Esophagus squamous epithelium (tissue), 5 donors: ENCODE measurements at places on chromosomes 11 and 22. TPM values are rescaled to one million over a fixed set of nuclear protein-coding genes. Genes with fewer than 3 reads are reported as not detected.

NXPE4 gene
- total RNA-seq, result not detected

DNA sequence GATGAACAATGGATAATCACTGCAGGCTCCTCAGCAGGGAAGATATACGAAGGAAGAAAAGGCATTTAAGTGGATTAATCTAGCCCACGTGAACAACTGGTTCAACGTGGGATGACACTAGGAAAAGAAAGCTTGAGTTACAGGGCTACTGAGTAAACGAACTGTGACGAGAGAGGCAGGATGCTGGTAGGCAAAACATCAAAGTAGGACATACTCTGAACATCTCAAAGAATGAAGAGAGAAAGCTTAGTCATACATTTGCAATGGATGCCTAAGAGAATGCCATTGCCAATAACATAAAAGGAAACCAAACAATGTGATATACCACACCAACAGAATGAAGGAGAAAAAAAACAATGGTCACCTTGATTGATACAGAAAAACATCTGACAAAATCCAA lies 12.9 kb downstream of the USP28 start:
- no peak for DNase-seq

BATF2 gene
- not detected for total RNA-seq

PHF21B gene
- 0.04 TPM for total RNA-seq

DNA sequence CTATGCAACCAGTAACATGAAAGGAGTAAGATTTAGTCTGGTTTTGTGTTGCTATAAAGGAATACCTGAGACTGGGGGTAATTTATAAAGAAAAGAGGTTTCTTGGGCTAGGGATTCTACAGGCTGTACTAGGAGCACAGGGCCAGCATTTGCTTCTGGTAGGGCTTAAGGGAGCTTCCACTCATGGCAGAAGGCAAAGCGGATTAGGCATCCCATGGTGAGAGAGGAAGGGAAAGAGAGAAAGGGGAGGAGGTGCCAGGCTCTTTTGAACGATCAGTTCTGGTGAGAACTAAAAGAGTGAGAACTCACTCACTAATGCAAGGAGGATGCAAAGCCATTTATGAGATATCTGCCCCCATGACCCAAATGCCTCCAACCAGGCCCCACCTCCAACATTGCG lies 283.2 kb downstream of the OPCML start:
- no peak for DNase-seq

GRCh38 chr11:108871152-108871551 lies 206.3 kb downstream of the DDX10 start:
- no peak for DNase-seq

DNA sequence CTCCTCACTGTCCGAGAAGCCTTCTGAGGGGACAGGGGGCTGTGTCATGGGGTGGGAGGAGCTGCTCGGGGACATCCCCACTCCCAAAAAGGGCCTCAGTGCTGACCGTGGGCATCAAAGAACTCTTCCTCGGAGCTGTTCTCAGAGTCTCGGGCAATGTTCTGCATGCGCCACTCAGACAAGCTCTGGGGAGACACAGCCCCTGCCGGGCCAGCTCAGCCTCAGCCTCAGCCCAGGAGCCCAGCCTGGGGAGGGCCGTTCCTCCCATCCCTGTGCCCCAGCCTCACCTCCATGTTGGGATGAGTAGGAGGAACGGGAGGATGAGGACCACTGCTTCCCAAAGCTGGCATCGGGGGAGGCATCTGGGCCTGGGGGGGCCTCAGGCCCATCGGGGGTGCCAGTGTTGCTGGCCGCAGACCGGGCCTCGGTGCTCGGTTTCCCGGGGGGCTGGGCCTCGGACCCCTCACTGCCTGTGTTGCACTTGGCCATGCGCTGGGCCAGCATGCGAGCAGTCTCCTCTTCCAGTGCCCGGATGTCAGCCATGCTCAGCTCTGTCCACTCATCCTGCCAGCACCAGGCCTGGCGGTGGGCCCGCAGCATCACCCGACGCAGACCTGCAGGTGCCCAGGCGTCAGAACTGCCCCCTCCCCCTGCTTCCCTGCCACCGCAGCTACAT lies 5.2 kb downstream of the PITPNM1 start:
- DNase-seq, result no peak

- no peak for DNase-seq
Observed at GRCh38 chr22:49630448-49630946, 197.2 kb downstream of the BRD1 start.

DNA sequence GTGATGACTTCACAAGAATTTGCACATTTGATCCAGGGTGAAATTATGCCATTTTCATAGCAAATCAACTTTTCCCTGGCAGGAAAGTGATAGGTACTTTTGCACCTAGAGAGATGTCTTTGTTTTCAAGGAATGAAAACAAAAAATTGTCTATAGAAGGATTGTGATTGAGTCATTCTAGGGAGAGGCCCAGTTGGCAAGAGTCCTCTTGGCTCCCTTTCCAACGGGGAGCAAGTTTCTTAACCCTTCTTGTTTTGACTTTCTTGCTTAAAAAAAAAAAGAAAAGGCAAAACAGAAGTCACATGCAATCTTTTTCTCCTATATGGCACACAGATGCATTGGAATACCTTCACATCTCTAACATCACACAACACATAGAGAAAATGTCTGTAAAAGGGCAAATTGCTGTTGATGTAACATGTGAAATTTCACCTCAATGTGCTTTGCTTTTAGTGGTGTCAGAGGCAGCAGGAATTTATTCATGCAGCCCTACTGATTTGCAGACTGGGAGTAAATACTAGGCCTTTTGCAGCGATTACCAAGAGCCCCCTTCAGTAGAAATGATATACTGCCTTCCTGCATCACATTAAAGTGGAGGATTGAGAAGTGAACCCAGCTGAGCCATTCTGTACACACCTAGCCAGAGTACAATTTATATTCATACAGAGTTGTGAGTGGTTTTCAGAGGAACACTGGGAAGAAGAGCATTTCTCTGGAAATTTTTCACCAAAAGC lies 290.7 kb upstream of the MPPED2 start:
- DNase-seq, result no peak

DNA sequence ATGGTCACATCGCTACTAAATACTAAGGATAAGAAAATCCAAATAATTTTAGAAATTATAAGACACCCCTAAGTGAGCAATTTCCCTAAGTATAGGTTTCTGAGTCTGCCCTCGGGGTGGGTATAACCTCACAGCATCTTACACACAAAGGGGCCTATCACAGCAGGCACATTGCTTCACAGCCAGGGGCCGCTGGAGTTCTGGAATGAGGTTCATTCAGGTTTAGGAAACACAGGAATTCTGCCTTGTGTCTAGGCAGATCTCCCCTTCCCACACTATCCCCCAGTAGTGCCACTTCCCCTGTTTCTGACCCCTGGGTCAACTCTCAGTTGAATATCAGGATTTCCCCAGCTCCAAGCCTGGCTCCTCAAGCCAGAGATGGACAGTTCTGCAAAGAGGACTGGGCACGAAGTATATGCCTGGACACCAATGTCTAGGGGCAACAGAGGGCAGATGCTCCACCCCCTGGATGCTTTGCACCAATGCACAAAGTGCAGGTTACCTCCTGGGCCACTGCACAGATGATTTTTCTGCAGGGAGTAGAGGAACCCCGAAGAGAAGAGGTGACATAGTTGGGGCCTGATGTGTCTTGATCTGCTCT lies 11.4 kb downstream of the TUBA8 start:
- DNase-seq, result no peak

ABCG4 gene
- total RNA-seq, result 0.94 TPM

FGF4 gene
- not detected for total RNA-seq

CRKL gene
- 38.2 TPM for total RNA-seq

DNA sequence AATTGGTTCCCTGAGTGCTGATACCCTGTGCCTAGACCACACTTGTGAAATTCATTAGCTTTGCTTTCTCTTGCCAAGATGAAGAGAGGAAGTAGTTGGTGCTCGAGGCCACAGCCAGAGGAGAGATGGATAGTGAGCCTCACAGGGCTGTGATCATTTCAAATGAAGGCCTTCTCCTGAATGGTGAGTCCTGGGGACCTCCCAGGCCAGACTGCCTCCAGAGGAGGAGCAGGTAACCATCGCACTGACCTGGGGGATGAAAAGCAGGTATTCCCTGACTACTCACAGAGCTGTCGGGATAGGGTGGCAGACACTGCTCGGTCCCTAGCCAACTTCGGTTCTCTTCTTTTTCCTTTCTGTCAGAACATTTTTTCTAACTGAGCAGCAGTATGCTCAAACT lies 4.8 kb upstream of the FXYD6 start:
- DNase-seq, result no peak

- no peak for DNase-seq
Observed at GRCh38 chr22:27251563-27251962, 550.0 kb downstream of the MN1 start.

DNAJB7 gene
- total RNA-seq, result not detected

DNA sequence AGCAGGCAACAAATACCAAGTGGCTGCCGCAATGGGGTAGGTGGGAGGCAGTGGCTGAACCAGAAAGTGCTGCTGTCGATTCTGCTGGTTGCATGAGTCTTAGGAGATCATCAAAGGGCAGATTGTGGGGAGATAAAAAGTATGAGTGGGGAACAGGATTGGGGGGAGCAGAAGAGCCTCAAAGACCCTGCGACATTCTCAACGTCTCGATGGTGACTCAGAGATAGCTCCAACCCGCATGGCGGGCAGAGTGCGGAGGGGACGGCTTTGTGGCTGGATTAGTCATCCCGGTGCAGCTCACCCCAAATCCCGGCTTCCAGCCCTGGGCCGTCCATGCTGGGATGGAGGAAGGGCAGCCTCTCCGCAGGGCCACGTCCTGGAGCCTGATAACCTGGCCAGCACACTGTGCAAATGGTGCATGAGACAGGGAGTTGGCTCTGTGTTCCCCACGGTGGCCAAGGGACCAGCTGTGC lies 11.6 kb upstream of the RTN4R start:
- no peak for DNase-seq

DNA sequence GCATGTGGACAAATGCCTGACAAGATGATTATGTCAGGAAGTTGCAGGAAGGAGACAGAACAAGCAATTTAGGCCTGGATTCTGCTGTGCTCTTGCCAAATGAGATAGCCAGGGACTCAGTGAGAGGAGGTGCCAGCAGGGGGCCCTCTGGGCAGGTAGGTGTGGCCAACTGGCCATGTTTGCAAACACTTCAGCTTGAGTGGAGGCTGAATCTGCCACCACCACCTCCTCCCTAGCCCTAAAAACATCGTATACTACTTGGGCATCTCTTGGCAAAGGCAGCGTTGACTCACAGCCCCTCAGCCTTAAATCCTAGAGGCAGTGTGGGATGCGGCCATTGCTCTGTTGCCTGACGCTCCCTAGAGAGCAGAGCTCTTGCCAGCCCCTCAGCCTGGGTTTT lies 95.1 kb upstream of the PLET1 start:
- no peak for DNase-seq

- DNase-seq, result no peak
Observed at GRCh38 chr22:27882507-27883290, 36.4 kb downstream of the PITPNB start.

CNIH2 gene
- total RNA-seq, result 0.70 TPM

DNA sequence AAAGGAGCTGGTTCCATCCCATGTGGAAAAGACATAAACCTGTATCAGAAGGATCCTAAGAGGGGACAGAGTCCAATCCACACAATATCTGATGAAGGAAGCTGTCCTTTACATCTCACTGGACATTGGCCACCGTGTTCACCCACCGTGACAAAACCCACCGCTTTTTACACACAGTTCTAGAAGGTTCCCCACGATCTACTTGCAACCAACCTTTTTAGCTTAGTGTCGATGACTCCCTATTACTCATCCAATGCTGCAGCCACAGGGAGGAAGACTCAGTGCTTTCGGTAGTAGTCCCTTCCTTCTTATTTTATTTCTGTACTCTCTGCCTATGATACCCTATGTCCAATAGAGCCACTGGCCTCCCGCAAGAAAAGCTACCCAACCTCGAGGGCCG lies 65.4 kb downstream of the MAPK1 start:
- no peak for DNase-seq

LPXN gene
- 1.7 TPM for total RNA-seq

GRCh38 chr22:50111056-50111455 lies 21.2 kb downstream of the MOV10L1 start:
- DNase-seq, result no peak

SLC5A1 gene
- total RNA-seq, result 0.38 TPM

GRCh38 chr11:42021911-42022310 lies 562.5 kb upstream of the LRRC4C start:
- no peak for DNase-seq

- no peak for DNase-seq
Observed at GRCh38 chr11:73531386-73531785, 66.5 kb downstream of the FAM168A start.

GRCh38 chr22:49026494-49027367 lies 800.9 kb downstream of the BRD1 start:
- no peak for DNase-seq

DNA sequence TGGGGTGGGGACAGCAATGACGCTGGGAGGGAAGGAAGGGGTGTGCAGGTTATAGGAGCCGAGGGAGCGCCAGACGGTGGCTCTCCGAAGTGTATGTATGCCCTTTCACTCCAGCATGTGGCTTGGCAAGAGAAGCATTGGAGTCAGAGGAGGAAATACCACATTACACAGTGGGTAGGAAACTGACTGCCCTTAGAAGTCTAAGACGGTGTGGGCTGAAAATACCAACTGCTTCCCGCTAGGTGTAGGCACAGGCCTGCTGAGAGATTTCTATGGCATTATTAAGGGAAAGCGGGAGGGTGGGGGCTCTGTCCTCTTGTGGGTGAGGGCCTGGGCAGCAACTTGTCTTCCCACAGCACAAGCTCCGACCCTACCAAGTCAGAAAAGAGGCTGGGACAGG lies 44.7 kb downstream of the CACNG2 start:
- no peak for DNase-seq

GRCh38 chr11:68581439-68581838 lies 102.9 kb upstream of the GAL start:
- no peak for DNase-seq

TRIM66 gene
- total RNA-seq, result 4.9 TPM

GRCh38 chr11:110787680-110788079 lies 75.4 kb upstream of the ARHGAP20 start:
- no peak for DNase-seq
